ENCODE measurements at places on chromosomes 16 and 17.

GRCh38 chr16:14409563-14409962, 220.5 kb downstream of the PARN start:
- DNase-seq: peak; percentile 98

DNA sequence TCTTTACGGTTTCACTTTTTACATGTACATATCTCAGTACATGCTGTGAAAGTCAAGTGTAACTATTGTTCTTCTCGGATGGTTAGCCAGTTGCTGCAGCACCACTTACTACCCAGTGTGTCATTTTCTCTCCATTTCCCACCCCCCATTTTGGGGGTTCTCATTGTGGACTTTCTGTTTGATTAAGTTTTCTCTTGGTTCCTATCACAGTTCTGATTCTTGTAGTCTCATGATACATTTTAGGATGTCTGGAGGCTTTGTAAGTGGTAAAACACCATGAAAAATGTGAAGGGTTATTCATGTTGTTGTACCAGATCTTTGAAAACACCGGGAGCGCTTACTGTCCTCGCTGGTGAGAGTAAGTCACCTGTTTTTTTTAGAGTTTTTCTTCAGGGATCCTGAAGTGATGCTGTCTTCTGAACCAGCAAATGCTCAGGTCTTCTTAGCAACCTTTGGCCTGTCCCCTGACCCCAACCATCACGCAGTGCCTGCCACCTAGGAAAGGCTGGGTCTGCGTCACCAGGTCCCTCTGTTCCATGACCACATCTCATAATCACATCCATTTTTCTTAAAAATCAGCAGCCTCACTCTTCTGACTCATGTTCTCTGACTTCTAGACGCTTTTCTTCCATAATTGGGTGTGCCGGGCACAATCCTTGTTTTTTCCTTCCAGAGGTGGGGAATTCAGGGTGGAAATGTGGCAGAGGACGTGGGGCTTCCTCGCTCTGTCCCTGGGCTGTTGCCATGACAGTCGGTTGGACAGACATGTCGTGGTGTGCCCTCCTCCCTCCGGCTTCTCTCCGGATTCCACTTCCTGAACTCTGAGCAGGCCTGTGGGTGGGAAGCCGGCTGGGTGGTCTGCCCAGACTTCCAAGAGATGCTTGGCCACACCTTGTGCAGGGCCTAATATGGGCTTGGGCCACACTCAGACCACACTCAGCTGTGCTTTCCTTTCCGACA, 102.6 kb downstream of the NTN1 start:
- DNase-seq: no peak

DNA sequence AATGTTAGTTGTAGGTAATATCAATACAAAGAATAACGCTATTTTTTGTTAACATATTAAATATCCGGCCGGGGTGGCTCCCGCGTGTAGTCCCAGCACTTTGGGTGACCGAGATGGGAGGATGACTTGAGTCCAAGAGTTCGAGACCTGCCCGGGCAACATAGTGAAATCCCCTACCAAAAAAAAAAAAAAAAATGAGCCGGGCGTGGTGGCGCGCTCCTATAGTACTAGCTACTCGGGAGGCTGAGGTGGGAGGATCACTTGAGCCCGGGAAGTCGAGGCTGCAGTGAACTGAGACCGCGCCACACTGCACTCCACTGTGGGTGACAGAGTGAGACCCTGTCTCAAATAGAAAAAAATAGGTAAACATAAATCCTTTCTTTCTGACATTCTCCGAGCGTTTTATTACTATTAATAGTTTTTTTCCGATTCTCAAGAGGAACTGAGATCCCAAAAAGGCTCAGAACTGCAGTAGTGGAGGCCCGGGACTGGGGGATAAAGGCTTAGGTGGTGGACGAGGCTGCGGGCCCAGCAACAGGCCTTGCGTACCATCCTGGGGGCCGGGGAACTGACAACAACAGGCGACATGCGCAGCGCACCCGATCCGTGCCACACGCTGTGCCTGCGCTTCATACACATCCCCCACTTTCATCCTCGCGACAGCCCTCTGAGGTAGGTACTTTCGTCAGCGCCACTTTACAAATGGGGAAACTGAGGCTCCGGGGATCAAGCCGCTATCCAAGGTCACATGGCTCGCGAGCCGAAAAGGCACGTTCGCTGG, 919 bp downstream of the N4BP1 start:
- DNase-seq: no peak

DNA sequence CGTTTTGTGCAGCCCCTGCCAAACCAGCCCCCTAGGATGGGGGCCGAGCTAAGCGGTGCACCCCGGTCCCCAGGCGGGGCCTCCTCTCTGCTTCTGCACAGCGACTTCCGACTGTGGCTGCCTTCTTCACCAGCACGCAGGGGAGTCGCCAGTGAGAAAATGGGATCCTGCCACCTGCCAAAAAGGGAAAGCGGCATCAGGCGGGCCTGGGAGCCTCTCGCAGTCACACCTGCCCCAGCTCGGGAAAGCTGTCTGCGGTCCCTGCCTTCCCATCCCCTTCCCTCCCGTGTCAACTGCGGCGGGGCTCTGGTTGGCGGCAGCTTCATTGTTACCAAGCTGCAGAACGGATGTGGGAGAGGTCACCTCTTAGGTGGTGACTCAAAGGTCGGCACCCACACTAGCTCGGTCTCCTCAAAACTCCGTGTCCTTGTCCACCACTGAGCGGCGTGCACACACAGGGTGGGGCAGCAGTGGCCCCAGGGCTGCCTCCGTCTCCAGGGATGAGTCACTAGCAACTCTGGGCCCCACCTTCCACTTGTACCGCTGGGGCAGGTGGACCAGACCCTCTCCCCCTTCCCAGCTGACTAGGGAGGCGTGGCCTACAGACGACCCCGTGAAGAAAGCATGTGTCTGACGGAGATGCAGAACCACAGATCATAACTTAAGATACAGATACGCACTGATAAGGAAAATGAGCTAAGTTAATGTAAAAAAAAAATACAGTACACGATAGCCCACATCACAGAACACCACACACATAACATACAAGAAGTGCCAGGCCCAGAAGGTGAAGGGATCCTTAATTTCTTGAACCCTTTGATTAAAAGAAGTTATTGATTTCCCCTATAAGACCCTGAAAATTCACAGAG, 1.5 kb upstream of the PCYT2 start:
- DNase-seq: no peak

DNA sequence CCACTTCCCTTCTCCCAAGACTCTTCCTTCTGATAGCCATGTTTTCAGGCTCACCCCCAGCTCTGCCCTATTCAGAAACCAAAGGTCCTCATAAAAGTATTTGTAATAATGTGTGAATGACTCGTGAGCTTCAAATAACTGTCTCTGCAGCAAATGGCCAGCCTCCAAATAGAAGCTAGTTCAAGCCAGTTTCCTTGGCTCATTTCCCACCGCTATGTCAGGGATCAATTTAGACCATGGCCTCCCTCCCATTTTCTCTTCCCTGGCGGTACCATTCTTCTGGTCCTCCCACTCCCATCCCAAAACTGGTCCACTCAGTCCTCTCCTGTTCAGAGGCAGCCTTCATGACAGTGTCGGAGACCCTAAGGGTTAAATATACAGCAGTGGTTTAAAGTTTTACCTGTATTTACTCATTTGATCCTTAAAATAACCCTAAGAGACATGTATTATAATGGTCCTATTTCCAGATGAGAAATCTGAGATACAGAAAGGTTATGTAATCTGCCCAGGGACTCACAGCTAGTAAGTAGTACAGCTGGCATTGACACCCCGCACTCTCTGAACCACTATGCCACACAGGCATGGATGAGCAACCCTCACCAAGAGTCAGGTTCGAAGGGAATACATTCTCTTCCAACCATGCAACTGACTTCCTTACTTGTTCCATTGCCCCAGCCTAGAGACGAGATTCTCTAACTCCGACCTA, 42.9 kb downstream of the GAS7 start:
- no peak for DNase-seq

- DNase-seq: no peak
These were observed at the start of gene HSPB9 for GRCh38 chr17:42122371-42123303. TSS of gene HSPB9 (plus strand) at chr17:42122804. CDS start at chr17:42122851, 47 bp downstream.

DNA sequence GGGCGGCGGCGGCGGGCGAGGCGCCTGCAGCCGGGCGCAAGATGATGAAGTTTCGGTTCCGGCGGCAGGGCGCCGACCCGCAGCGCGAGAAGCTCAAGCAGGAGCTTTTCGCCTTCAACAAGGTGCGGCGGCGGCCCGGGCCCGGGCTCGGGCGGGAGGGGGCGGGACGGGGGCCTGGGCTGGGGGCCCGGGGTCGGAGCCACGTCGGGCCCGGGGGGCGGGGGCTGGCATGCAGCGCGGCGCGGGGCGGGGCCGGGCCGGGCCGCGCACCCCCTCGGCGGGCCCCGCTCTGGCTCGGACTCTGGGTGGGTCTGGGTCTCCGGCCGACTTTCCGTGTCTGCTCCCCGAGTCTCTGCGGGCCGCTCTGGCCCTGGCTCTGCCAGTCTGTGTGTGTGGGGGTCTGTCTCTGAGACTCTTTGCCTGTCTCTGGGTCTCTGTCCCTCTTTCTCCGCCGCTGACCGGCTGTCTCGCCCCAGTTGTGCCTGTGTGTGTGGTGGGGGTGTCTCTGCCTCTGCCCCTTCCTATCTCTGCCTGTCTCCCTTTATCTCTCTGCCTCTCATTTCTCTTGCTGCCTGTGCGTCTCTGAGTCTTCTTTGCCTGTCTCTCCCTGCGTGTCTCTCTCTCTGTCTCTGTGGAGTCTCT, 328 bp downstream of the LLGL1 start:
- DNase-seq: no peak

DNA sequence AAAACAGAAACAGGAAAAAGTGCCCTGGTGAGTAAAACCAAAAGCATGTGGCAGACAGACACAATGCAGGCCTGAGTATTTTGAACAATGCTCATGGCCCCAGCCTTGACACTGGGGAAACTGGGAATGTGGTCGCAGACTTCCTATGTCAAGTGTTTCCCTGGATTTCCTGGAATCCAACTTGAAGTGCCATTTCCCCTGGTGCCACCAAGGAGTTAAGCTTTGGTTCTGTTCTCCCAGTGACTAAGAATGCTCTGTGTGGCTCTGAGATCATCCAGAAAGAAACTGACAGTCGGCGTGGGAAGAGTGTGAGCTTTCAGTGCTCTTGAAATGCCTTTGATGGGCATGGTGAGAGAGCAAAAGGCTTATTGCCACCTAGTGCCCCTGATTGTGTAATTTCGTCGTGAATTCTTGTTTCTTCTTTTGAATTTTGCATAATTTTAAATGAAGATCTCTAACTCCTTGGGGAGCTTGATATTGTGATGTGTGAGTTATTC, 96.0 kb downstream of the YPEL2 start:
- peak; percentile 83 for DNase-seq

GRCh38 chr16:50858877-50859627, 117.2 kb downstream of the CYLD start:
- no peak for DNase-seq

DNA sequence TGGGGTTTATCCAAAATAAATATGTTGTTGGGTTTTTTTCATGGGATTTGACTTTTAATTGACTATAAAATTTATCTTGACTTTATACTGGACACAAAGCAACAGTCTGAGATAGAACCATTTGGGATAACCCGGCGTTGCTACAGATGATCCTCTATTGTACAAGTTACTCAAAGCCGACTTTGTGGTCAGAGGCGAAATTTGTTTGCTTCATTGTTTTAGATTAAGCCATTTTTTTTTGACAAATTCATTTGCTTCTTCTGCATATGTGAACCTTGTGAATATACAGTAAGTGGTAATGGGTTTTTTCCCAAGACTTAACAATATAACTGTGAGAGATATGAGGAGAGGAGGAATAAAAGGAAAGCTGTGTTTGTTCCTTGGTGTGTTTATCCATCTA, 11.8 kb downstream of the MYO1D start:
- DNase-seq: no peak

GRCh38 chr17:948284-948852, 31.2 kb downstream of the NXN start:
- no peak for DNase-seq

GRCh38 chr17:53218723-53219122, 604.0 kb upstream of the KIF2B start:
- no peak for DNase-seq

DNA sequence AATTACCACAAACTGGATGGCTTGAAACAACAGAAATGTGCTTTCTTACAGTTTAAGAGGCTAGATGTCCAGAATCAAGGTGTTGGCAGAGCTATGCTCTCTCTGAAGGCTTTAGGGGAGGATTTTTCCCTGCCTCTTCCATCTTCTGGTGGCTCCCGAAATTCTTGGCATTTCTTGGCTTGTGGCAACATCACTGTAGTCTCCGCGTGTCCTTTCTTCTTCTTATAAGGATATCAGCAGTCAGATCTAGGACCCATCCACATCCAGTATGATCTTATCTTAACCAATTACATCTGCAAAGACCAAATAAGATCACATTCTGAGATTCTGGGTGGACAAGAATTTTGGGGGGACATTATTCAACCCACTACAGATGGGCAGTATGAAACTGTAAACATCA, 119.2 kb upstream of the PMFBP1 start:
- peak; percentile 49 for DNase-seq

DNA sequence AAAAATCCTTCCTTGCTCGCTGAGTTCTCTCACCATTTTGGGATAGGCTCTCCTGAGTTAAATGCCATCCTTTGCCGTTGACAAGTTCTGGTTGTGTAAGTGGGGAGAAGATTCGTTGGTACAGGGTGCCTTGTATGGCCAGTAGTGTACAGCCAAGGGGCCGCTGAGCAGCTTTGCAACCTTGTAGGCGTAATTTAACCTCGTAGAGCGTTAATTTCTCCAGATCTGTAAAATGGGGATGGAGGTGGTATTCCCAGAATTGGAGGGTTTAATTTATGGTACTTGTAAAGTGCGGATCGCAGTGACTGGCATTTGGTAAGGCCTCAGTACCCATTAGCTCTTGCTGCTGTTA, 1.4 kb downstream of the ARSG start:
- no peak for DNase-seq

DNA sequence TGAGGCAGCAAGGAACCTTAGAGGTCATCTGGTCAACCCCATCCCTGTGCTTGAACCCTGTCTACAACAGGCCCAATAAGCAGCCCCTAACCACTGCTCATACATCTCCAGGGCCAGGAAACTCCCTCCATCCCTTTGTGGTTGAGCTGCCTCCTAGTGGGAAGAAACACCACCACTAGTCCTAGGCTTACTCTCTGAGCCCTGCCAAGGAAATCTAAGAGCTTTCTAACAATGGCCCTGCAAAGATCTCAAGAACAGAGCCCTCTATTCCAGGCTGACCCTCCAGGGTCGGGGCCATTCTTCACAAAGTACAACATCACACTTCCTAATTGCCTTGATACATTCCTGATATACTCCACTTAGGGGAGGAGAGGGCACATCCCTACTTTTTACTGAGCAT, 5.8 kb downstream of the ACLY start:
- DNase-seq: no peak
